SK-MEL-5 (cell line): ENCODE measurements at places on chromosomes 12 and 14. TPM values are rescaled to one million over a fixed set of nuclear protein-coding genes. Genes with fewer than 3 reads are reported as not detected.
A peak's percentile ranks its signal among the peaks of the same experiment; 100 is the strongest.

DNA sequence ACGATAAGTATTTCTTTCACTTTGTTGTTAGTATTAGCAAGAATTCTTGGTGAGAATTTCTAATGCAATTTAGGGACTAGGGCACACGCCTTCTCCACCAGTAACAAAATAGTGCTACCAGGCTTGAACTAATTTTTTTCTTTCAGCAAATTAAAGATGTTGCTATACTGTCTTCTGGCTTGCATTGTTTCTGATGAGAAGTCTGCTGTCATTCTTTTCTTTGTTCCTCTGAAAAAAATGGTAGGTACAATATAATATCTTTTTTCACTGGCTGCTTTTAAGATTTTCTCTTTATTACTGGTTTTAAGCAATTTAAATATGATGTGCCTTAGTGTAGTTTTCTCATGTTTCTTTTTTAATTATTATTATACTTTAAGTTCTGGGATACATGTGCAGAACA, 171.2 kb downstream of the PCNX1 start:
- DNase-seq, result no peak

- no peak for DNase-seq
Measured at GRCh38 chr12:89742337-89743022, 33.8 kb upstream of the ATP2B1 start.

DNA sequence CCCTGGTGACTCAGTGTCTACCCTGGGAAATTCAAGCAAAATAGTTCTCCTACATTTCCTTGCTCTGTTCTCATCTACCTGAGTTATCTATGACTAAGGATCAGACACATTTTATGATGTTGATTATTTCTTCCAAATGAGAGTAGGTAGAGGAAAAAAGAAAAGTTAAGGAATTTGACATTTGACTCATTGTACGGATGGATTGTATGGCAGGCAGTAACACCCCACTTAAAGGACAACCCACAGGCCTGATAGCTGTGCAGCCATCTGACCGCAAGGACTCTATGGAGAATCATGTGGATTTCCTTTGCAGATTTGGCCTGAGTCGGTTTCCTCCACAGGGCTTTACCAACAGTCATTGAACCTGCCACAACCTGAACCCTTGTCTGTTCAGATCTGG, 540.3 kb downstream of the BCL11B start:
- no peak for DNase-seq

- no peak for DNase-seq
Measured at GRCh38 chr12:108248011-108248410, 91.1 kb downstream of the CMKLR1 start.

GRCh38 chr12:78181544-78182162, 351.0 kb downstream of the NAV3 start:
- DNase-seq, result peak; percentile 62

DNA sequence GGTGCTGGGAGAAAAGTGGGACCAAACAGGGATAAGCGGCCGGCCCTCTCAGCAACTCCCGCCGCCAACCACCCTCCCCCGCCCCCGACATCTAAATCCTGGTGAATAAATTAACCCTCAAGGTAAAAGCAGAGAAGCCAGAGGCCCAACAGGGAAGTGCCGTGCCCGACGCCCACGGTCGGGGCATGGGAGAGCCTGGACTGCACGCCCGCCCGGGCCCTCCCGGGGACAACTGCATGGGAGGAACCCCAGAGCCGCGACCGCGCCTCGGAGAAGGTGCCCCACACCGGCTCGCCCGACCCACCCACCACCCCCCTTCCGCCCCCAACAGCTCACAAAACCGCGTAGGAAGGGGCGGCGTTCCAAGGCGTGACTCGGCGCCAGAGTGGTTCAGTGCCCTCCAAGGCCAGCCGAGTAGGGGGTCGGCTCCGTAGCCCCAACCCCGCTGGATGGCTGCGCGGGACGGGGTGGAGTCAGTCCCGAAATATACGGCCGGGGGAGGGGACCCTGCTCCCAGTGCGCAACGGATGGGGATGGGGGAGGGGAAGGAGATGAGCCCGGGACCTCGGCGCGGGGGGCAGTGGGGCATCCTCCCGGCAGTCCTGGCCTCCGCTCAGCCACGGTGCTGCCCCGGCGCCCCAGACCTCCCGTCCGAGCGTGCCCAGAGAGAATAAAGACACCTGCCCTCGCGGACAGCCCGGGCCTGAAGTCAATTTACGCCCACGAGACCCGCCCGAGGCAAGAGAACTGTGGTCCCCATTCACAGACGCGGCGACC, 732 bp downstream of the SLC25A29 start:
- DNase-seq, result no peak

- peak; percentile 12 for DNase-seq
Measured at GRCh38 chr12:118183155-118183554, 47.2 kb downstream of the PEBP1 start.

DNA sequence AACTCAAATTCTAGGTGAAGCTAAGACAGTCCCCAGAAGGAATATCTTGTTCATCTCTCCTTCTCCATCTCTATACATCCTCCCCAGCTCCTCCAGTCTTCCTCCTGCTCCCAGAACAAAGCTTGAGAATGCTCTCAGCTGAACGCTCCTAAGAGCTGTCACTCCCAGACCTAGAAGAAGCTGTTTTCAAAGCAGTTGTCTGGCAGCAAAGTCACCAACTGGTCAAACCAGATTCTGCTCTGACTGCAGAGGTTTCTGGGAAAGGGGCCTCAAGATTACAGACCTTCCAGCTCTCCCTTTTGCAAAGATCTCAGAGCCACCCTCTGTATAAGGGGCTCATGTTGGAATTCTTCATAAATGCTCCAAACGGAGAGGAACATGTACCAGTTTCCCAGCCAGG, 9.6 kb upstream of the HSPB8 start:
- DNase-seq, result no peak

DNA sequence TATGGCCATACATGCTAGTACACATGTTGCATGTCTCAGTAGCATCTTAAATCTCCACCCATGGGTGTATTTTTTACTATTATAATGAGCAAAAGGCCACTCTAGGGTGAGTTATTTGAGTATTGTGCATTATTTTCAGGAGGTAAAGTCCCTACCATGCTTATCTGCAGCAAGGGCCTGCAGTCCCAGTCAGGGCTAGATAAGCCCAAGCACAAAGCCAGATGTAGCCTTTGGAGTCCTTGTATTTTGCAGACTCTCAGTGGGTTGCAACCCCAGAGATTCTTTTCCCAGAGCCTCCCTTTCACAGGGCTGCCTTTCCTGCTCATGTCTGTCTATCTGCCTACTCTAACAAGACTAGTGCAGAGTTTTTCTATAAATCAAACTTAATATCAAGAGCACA, 295.3 kb downstream of the IPO8 start:
- no peak for DNase-seq

DNA sequence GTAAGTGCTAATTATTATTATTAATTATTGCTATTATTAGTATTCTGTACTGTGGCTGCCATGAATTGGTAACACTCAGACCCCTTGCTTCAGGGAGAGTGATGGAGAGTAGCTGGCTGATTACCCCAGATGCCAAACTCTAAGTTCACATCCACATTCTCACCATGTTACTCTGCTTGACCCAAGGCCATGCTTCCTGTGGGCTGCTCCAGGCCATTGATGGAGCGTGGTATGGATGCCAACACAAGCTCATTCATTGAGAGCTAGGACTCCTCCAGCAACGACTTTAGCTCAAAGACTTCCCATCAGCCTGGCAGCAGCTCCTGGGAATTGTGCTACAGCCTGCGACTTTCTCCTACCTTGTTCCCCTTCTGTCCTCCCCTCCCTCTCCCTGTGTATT, 233.4 kb downstream of the MSRB3 start:
- DNase-seq, result no peak

DNA sequence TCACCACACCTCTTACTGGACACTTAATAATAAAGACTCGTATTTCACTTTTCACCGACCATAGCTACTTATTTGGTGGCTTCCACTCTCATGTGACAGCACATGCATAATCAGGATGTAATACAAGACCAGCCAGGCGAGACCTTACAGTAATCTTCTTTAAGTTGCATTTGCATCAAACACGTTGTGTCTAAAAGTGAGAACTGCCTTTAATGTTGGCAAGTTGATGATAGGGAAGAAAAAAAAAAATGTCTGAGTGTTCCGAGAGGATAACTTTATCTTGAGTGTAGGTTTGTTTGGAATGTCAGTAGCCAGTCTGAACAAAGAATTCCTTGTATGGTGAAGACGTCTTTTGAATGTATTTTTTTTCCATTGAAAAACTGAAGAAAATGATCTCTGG, 440.4 kb downstream of the ADAMTS20 start:
- peak; percentile 66 for DNase-seq

DNA sequence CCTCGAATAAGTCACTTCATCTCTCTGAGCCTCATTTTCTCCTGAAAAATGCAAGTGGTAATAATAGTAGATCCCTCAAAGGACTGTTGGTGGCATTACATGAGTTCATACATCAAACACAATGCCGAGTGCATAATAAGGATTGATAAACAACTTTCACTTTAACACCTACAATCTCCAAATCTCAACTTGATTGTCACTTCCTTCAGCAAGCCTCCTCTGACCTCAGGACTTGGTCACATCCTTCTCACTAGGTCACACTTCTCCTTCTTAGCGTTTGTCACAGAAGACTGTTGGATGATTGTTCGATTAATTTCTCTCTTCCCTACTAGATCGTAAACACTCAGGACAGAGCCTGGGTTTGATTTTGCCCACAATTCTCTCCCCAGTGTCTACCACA, 7.9 kb upstream of the PRKAB1 start:
- no peak for DNase-seq

GRCh38 chr12:89040146-89040964, 311.9 kb downstream of the DUSP6 start:
- DNase-seq, result no peak

- DNase-seq, result no peak
Measured at GRCh38 chr14:75619548-75619947, 41.1 kb downstream of the ERG28 start.

GRCh38 chr12:90543841-90544240, 411.1 kb downstream of the CCER1 start:
- no peak for DNase-seq

- no peak for DNase-seq
Measured at GRCh38 chr14:102828151-102828550, 50.9 kb downstream of the TRAF3 start.

DNA sequence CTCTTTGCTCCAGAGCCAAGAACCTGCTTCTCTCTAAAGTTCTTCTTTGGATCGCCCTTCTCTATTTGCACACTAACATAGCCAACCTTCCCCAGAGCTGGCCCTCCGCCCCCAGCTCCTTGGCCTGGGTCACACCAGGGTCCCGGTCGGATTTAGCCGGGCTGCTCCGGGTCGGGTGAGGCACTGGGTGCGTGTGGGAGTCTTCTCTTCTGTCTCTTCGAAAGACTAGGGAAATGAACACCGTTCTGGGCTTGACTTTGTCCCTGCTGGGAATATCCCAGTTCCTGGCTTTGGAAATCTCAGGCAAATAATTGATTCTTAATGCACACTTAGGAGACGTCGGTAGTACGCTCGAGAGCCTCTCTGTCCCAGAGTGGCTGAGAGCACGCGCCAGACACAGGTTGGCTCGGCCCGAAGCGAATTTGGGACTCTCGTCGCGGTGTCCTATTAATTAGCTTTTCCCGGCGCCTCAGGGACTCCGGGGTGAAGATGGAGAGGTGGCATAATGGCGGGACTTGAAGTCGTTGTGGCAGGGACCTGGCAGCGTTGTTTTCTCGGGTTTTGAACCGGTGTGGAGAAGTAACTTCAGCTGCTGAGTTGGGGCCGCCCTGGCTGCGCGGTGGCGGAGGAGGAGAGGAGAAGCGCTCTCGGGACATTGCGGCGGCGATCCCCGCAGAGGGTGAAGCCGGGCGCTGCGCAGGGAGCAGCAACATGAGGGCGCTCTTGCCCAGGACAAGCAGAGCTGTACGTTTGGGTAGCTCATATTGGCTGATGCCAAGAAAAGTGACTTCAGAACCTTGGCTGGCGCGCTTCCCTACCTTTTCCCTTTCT, 7.5 kb downstream of the FOXG1 start:
- peak; percentile 65 for DNase-seq

GRCh38 chr12:89349814-89350213, 2.5 kb downstream of the DUSP6 start:
- DNase-seq, result peak; percentile 99

GRCh38 chr12:13534242-13534641, 337.7 kb downstream of the EMP1 start:
- DNase-seq, result no peak

DNA sequence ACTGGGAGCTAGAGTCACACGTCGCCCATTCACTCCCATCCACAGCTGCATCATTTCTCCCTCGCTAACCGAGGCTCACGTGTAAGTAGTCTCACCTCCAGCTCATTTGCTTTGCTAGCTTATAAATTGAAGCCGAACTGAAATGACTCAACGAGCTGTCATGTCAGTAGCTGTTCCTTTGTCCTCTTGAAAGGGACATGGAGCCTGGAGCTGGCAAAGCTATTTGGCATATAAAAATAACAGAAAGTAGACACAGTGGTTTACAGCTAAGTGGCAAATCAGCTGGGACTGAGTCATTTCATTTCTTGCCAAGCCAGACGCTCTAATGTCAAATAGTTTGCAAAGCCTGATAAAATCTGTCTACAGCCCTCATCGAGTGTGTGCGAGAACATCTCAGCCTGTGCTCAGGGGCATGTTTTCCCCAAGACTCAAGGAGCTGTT, 114.4 kb upstream of the TMEM233 start:
- no peak for DNase-seq

DNA sequence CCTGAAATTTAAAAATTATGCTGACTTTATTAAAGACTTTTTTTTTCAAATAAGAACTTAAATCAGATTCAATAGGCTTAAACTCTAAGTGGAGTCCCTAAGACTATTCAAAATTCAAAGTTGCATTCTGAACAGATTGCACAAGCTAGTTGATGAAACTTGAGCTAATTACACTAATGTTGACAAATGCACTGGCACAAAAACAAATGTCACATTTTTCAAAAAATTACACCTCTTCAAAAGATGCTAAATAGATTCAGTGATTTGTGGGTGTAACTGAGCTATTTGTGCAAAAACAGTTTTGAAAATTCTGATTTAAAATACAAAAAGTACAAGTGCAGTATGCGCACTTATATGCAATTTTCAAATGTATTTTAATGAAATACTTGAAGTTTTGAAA, 205.4 kb downstream of the RERGL start:
- no peak for DNase-seq

Gene SCN8A
- total RNA-seq, result 1.0 and 1.1 TPM in 2 replicates

Gene SUOX
- total RNA-seq, result 11.2 and 16.1 TPM in 2 replicates

Gene TEX52
- not detected in 2 replicates for total RNA-seq

Gene COPZ1
- total RNA-seq, result 273 and 325 TPM in 2 replicates

Gene DPPA3
- not detected in 2 replicates for total RNA-seq
